ENCODE measurements at places on chromosomes 6 and 20. TPM values are rescaled to one million over a fixed set of nuclear protein-coding genes. Genes with fewer than 3 reads are reported as not detected.

- H3K36me3 ChIP-seq = peaks cover 28% of the 10 kb centered on the region
- H3K4me3 ChIP-seq = no peak overlapping the region
- H3K27me3 ChIP-seq = no peaks in the 10 kb centered on the region
- H3K27ac ChIP-seq = no peak overlapping the region
Observed at GRCh38 chr6:37442416-37443215, 9.6 kb downstream of the CMTR1 start.

PSORS1C1 gene
- 1.6 TPM for total RNA-seq

- H3K27me3 ChIP-seq = no peaks in the 10 kb centered on the region
- H3K36me3 ChIP-seq = no peaks in the 10 kb centered on the region
- peak; percentile 49 for DNase-seq
Observed at GRCh38 chr20:38222231-38222922, 38.2 kb downstream of the KIAA1755 start.

MCHR2 gene
- total RNA-seq = not detected

GRCh38 chr6:39239527-39240154, 10.4 kb upstream of the KCNK5 start:
- H3K27me3 ChIP-seq = no peaks in the 10 kb centered on the region
- no peaks in the 10 kb centered on the region for H3K36me3 ChIP-seq
- H3K4me1 ChIP-seq = peaks cover 6% of the 10 kb centered on the region
- no peak overlapping the region for H3K27ac ChIP-seq
- no peak overlapping the region for H3K4me3 ChIP-seq

DNA sequence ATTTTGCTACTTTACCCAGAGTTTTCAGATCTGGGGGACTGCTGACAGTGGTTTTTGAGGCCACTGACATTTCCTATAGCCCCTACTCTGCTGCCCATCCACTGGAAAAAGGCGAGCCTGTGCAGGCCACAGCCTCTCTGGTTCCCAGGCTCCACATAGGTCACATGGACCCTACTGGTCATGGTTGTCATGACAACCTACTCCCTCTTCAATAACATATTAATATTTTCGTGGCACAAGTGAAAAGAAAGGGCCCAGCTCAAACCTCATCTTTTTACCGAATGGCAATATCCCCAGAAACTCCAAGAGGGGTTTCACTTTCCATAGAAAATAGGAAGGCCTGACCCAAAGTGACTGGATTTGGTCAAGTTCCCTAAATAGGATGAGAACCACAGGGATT, 11.0 kb upstream of the FOXO3 start:
- no peak for DNase-seq
- H3K27ac ChIP-seq = no peak overlapping the region
- no peaks in the 10 kb centered on the region for H3K27me3 ChIP-seq
- H3K4me1 ChIP-seq = no peaks in the 10 kb centered on the region
- H3K36me3 ChIP-seq = no peaks in the 10 kb centered on the region

GRCh38 chr6:119986934-119987549, 637.5 kb upstream of the MAN1A1 start:
- no peaks in the 10 kb centered on the region for H3K4me1 ChIP-seq
- no peak for DNase-seq
- H3K27ac ChIP-seq = no peak overlapping the region
- no peaks in the 10 kb centered on the region for H3K27me3 ChIP-seq

GRCh38 chr6:91562955-91563354, 976.1 kb upstream of the MAP3K7 start:
- H3K27me3 ChIP-seq = no peaks in the 10 kb centered on the region
- H3K4me1 ChIP-seq = no peaks in the 10 kb centered on the region
- no peak overlapping the region for H3K4me3 ChIP-seq
- H3K36me3 ChIP-seq = no peaks in the 10 kb centered on the region
- no peak overlapping the region for H3K27ac ChIP-seq

GRCh38 chr6:88662653-88663174, 300.7 kb downstream of the RNGTT start:
- no peaks in the 10 kb centered on the region for H3K27me3 ChIP-seq
- no peak overlapping the region for H3K4me3 ChIP-seq
- H3K27ac ChIP-seq = no peak overlapping the region
- peaks cover 8% of the 10 kb centered on the region for H3K4me1 ChIP-seq
- DNase-seq = no peak

GRCh38 chr6:90268178-90268577, 28.5 kb downstream of the BACH2 start:
- DNase-seq = no peak
- H3K4me3 ChIP-seq = no peak overlapping the region
- H3K27me3 ChIP-seq = no peaks in the 10 kb centered on the region
- no peaks in the 10 kb centered on the region for H3K4me1 ChIP-seq
- H3K27ac ChIP-seq = no peak overlapping the region

HCRTR2 gene
- not detected for total RNA-seq

MAFB gene
- total RNA-seq = 34.4 TPM

ARG1 gene
- not detected for total RNA-seq

GRCh38 chr6:113857556-113858479, 673 bp downstream of the MARCKS start:
- peak overlapping the region; percentile 91 for H3K4me3 ChIP-seq
- no peaks in the 10 kb centered on the region for H3K27me3 ChIP-seq
- peaks cover 5% of the 10 kb centered on the region for H3K4me1 ChIP-seq
- H3K36me3 ChIP-seq = no peaks in the 10 kb centered on the region
- peak overlapping the region; percentile 93 for H3K27ac ChIP-seq
- peak; percentile 49 for DNase-seq

DNA sequence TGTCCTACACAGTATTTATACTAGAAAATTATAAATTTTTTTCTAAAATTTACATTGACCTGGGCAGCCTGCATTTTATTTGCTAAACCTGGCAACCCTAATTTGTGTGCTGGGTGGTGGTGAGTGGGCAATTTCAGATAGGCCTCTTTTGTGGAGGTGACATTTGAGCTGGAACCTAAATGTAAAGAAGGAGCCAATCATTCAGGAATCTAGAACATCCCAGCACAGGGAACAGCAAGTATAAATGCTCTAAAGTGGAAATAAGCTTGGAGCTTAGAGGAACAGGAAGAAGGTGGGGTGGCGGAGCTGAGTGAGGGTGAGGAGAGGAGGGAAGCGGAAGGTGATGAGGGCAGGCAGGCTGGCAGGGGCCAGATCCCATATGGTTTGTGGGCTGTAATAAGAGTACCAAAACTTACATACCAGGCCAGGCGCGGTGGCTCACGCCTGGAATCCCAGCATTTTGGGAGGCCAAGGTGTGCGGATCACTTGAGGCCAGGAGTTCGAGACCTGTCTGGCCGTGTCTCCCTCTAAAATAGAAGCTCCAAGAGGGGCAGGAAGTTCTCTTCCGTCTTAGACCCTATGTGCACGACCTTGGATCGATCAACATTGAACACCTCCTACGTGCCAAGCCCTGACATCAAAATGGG, 549 bp upstream of the CSE1L start:
- H3K27ac ChIP-seq = peak overlapping the region; percentile 96
- H3K4me1 ChIP-seq = peaks cover 14% of the 10 kb centered on the region
- no peaks in the 10 kb centered on the region for H3K36me3 ChIP-seq
- H3K4me3 ChIP-seq = peak overlapping the region; percentile 95
- no peak for DNase-seq

SLC22A16 gene
- 0.27 TPM for total RNA-seq

DNA sequence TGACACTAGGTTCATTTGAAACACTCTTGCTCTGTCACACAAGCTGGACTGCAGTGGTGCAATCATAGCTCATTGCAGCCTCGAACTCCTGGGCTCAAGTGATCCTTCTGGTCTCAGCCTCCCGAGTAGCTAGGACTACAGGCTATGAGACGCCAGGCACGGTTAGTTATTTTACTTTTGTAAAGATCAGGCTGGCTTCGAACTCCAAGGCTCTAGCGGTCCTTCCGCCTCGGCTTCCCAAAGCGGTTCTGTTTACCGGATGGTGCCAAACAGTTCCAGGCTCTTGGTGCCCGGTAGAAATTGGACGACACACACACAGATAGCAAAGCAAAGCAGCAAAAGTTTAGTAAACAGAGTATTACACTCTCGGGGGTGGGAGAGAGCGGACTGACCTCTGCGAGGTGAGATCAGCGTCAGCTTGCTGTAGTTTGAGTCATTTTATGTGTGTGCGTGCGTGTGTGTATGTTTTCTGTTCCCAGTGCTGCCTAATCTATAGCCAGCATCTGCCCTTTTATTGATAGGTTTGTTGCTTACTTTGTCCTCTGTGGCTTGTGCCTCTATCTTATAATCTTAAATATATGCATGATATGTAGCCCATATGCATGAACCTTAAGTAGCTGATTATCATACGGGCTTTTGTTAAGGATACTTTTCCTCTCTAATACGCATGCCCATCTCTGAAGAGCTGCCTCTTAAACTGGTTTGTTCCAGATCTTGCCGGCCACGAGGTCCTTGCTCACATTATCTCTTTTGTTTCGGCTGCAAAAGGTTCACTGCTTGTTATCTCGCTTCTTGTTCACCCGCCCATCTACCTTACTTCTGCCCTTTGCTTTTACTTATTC, 75.2 kb downstream of the OR2B2 start:
- peak overlapping the region; percentile 67 for H3K4me3 ChIP-seq
- no peaks in the 10 kb centered on the region for H3K36me3 ChIP-seq
- H3K4me1 ChIP-seq = peaks cover 5% of the 10 kb centered on the region
- H3K27me3 ChIP-seq = no peaks in the 10 kb centered on the region
- DNase-seq = peak; percentile 62
- peak overlapping the region; percentile 96 for H3K27ac ChIP-seq

HLA-DPB1 gene
- 44.7 TPM for total RNA-seq

- no peak overlapping the region for H3K27ac ChIP-seq
- H3K36me3 ChIP-seq = no peaks in the 10 kb centered on the region
- H3K4me3 ChIP-seq = no peak overlapping the region
- peaks cover 49% of the 10 kb centered on the region for H3K4me1 ChIP-seq
Observed at GRCh38 chr20:64040231-64041039, 4.5 kb downstream of the C20orf204 start.

MCCD1 gene
- total RNA-seq = not detected

- peaks cover 19% of the 10 kb centered on the region for H3K4me1 ChIP-seq
- peaks cover 42% of the 10 kb centered on the region for H3K36me3 ChIP-seq
- DNase-seq = no peak
- no peak overlapping the region for H3K27ac ChIP-seq
Observed at GRCh38 chr20:35700625-35701148, 1.5 kb downstream of the ROMO1 start.

DNA sequence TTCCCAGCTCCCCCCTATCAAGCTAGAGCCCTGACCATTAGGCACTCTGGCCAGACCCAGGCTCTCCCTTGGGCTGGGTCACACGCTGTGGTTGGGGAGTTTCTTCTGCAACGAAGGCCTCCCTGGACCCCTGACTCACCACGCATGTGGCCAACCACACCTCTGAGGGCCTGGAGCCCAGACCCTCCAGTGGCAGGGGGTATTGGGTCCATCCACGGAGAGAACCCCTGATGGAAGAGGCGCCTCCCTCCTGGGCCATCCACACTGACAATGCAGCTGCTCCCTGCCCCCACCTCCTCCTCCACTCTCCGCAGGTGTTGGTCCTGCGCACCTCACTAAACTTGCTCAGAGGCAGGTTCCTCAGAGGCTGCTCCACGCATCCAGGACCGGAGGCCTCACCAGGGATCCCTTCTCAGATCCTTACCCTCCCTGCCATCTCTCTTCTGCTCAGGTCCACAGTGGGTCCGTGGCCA, 125.4 kb downstream of the RNASET2 start:
- H3K27ac ChIP-seq = no peak overlapping the region
- no peaks in the 10 kb centered on the region for H3K27me3 ChIP-seq
- H3K36me3 ChIP-seq = no peaks in the 10 kb centered on the region
- H3K4me1 ChIP-seq = no peaks in the 10 kb centered on the region

GPX5 gene
- total RNA-seq = not detected

XKR7 gene
- total RNA-seq = 0.10 TPM

- DNase-seq = peak; percentile 30
- H3K27me3 ChIP-seq = no peaks in the 10 kb centered on the region
- no peak overlapping the region for H3K27ac ChIP-seq
- no peak overlapping the region for H3K4me3 ChIP-seq
- no peaks in the 10 kb centered on the region for H3K36me3 ChIP-seq
Observed at GRCh38 chr6:32148289-32149091, 3.2 kb downstream of the PRRT1 start.

GRCh38 chr6:168825226-168826077, 384.5 kb downstream of the SMOC2 start:
- no peak for DNase-seq
- H3K4me1 ChIP-seq = no peaks in the 10 kb centered on the region
- H3K27ac ChIP-seq = no peak overlapping the region
- no peak overlapping the region for H3K4me3 ChIP-seq

ATAT1 gene
- 7.5 TPM for total RNA-seq

All from thyroid gland (tissue), 4 donors.